Hepatic stellate cell (primary cell): ENCODE measurements at places on chromosomes 3 and 15.

DNA sequence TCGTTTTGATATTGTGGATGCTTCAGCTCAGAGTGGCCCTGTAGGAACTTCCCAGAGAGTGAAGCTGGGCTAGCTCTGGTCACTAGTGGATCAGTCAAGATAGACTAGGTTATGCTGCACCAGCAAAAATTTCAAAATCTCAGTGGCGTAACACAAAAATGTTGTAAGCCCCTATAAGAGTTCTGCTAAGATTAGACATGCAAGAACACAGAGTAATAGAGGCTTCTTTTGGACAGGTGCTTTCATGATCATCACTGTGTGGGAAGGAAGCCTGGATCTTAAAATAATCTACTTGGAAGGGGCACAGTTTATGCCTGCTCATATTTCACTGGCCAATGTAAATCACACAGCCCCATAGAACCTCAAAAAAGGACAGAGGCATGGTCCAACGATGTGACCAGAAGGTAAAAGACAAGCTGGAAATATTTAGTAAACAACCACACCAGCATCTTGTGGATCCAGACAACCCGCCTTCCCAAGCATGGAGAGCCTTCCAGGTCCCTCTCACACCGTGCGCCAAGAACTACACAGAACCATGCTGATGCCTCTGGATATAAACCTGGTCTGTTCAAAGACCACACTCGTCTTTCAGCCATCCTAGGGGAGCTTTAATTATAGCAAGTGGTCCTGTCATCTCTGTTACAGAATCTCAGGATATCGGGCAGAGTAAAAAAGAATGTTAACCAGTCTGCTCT, 554.3 kb downstream of the EPHB1 start:
- DNase-seq, result no peak

DNA sequence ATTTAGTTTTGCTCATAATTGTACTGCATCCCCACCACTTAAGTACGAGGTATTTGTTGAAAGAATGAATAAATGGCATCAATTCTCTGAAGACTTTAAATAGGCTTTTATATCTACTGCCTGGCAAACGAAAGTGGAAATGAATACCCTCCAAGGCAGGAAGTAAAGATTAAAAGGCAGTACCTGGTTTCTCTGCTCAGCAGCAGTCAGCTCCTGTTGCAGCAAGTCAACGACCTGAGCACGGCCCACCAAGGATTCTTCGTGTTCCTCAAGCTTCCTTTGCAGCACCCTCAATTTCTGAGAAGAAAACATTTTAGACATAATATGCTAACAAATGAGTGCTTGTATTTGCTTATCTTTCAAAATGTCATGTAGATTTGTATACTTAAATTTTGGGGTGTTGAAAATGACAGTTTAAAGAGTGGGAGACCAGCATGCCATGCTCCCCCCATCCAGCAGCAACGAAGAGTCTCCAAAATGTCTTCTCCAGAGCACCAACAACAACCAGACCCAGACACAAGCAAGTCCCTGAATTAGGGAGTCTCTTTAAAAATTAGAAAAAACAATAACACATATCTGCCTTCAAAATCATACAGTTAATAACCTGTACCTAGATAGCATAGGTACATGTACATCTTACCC, 31.2 kb downstream of the GOLGB1 start:
- no peak for DNase-seq

GRCh38 chr3:126515066-126515706, 2.4 kb downstream of the UROC1 start:
- no peak for DNase-seq

DNA sequence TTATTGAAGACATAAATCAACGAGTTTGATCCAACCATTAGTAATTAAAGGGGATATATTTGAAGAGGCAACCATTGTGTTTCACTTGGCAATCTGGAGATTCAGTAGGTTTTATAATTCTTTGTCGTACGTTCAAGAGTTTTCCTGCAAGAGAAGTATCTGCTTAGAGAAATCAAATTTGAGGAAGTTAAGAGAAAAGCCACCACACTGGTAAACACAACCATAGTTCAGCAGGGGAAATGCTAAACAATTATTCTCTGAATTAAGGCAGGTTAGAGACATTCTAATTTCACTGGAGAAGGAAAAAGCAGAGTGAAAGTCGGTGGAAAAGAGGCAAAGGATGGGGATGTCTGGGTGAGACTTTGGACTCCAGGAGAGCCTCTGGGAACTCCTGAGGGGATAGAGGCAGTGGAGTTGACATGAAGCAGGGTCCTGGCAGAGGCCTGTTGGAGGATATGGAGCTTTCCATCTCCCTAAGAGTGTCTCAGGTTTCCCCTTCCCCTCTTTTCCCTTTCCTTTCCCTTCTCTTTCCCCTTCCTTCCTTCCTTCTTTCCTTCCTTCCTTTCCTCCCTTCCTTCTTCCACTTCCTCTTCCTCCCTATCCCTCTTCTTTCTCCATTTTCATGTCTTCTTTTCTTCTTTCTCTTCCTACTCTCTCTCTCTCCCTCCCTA, 26.5 kb downstream of the SPINK8 start:
- DNase-seq, result no peak

DNA sequence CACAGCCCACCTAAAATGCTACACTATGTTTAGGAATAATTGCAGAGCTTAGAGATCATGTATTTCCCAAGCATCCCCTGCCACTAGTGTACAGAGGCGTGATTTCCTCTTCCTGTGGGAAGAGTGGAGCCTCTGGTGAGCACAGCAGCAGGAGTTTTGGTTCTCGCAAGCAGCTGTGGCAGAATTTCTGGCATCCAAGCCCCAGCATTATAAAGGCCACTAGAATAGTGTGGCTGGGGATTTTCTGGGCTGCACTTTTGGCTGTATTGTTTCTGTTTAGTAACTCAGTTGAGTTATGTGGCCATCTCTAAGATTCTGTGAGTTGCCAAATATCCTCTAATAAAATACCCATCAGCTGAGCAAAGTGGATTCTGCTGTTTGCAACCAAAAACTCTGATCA, 64.7 kb downstream of the GPR176 start:
- no peak for DNase-seq

DNA sequence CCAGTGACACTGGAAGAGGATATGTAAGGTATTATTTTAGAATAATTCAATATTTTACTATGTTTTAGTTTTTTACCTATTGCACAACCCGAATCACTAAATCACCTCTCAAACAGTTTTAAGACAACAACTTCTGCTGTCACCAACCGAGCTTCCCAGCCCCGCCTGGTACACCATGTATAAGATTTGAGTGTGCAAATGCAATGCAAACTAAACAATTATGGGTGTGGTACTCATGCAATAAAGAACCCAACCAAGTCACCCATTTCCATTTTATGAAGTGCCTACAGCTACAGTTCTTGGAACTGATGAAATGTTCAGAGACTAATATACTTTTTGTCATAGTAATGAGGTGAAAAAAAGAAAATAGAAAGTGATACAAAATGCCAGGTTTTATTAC, 256.2 kb downstream of the TAFA4 start:
- DNase-seq, result no peak

DNA sequence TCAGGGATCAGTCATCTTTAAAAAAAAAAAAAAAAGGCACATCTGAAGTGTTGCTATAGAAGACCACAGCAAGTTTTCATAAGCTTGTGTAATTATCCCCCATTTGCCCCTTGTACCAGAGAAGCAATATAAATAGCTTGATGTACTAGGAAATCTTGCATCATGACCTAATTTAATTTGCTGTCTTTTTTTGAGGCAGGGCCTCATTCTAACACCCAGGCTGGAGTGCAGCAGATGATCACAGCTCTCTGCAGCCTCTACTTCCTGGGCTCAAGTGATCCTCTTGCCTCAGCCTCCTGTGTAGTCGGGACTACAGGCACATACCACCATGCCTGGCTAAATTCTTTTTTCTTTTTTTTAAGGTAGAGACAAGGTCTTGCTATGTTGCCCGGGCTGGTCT, 88.7 kb downstream of the ARIH1 start:
- DNase-seq, result no peak

- no peak for DNase-seq
These were observed 625.6 kb downstream of the SI start for GRCh38 chr3:164452707-164453106.
